ENCODE measurements at places on chromosomes 5 and 9.

GRCh38 chr9:85723215-85723614, 18.5 kb downstream of the AGTPBP1 start:
- DNase-seq, result peak; percentile 12

GRCh38 chr5:119328753-119329602, 26.8 kb upstream of the TNFAIP8 start:
- DNase-seq, result peak; percentile 77

DNA sequence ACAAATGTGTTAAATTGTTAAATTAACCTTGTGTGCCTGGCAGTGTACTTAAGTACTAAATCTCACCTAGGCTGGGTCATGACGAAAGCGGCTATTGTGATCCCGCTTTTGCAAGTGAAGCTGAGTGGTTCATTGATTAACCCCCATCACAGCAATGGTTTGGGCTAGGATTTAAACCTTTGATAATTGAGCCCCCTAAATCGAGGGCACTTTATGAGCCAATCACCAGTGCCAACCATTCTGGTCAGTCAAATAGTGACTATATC, 22.8 kb downstream of the HNRNPK start:
- no peak for DNase-seq

- no peak for DNase-seq
These were observed 393.7 kb upstream of the PDE4D start for GRCh38 chr5:60287174-60287771.

GRCh38 chr5:95327211-95327610, 42.3 kb upstream of the MCTP1 start:
- DNase-seq, result no peak

GRCh38 chr5:172806897-172807672, 27.0 kb upstream of the ERGIC1 start:
- DNase-seq, result peak; percentile 69

- DNase-seq, result no peak
These were observed 45.9 kb upstream of the JAK2 start for GRCh38 chr9:4939118-4939561.

DNA sequence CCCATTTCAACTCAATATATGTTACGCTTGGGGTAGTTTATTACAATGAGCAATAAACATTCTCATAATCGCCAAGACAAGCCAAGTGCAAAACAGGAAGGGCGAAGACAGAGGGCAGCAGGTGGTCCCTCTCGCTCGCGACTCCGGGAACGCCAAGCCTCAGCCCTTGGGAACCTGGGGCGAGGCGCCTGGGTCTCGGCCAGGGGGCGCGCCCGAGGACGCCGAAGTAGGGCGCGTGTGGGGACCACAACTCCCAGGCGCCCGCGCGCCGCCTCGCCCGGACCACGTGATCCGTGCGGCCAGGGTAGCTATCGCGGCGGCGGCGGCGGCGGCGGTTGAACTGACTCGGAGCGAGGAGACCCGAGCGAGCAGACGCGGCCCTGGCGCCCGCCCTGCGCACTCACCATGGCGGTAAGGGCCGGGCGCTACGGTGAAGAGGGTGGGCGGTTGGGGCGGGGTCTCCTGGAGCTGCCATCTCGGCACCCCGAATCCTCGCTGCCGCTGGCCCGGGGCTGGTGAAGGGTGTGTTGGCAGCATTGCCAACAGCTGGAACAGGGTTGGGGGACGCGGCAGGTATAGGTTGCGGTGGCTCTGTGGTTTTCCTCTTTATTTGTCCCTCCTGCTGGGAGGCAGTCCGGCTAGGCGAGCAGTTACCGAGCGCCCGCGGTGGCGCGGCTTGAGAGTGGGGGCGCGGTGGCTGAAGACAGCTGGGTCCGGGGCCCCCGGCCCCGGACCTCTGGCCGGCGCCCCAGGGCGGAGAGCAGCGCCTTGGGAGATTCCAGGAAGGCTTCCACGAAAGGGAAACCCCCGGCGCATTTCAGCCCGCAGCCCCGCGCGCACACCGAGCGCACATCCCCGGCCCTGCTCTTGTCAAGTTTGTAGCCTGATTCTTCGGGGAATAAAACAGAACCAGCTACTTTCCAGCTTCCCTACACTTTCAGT, at the start of gene SLC31A2:
SLC31A2 (plus strand) TSS at position 338 of the 942 bp plus-strand sequence; CDS start at position 406, 68 bp downstream.
- peak; percentile 73 for DNase-seq

DNA sequence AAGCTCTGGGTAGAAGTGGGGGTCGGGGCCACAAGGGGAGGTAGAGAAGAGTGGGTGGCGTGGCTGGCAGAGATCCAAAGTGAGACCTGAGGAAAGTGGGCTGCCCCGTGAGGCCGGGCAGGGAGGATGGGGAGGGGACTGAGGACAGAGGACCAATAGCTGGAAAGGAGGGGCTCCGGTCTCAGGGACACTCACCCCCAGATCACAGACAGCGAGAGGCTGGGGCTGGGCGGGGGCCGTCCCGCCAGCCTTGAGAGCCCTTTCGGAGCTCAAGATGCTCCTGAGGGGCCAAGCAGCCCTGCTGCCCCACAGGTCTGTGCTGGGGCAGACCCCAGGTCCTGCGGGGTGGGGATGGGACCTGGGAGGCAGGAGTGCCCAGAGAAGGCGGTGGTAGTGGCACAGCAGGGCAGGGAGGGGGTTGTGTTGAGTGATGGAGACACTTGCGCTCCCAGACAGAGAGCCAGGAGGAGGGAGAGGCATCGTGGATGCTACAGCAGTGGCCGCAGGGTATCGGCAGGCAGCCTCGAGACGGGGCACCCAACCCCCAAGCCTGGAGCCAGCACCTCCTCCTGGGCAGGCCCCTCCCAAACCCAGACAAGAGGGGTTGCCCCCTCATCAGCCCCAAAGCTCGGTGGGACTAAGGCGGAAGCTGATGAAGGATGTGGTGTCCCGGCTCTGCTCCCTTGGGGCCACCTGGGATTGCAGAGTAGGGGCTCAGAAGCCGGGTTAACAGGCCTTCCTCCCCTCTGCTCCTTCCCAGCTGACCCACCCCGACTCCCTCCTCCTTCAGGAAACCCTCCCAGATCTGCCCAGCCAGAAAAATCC, 3.4 kb downstream of the SARDH start:
- no peak for DNase-seq

GRCh38 chr9:20043461-20043860, 254.6 kb upstream of the SLC24A2 start:
- no peak for DNase-seq

GRCh38 chr5:57411982-57412381, 70.6 kb downstream of the ACTBL2 start:
- no peak for DNase-seq

GRCh38 chr9:129408535-129409215, 212.2 kb downstream of the C9orf50 start:
- DNase-seq, result no peak

DNA sequence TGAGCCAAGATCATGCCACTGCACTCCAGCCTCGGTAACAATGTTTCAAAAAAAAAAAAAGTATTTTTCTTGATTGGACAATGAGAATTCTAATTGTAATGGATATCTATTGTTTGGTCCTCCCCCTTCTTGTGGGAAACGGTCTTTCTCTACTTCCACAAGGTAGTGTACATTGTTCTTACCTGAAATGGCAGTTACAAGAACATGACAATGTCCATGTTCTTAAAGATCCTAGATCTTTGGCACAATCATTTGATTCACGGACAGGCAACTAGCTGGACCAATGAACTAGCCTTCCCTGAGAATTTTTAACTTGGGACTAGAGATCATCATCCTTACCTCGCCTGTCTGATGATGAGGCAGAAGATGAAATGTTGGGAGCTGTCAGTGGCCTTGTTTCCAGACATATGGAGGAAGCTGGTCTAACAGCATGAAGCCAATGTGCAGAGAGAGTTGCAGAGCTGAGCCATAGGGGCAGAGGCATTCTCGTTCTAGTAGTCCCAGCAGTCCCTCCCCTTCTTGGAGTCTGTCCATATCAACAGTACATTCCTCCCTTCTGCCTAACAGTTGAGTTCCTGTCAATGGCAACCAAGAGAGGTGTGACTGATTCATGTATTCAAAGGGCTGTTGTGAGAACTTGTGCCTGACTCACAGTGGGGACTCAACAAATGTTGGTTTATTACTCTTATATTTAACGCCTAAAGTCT, 2.1 kb upstream of the MARCHF6 start:
- no peak for DNase-seq

DNA sequence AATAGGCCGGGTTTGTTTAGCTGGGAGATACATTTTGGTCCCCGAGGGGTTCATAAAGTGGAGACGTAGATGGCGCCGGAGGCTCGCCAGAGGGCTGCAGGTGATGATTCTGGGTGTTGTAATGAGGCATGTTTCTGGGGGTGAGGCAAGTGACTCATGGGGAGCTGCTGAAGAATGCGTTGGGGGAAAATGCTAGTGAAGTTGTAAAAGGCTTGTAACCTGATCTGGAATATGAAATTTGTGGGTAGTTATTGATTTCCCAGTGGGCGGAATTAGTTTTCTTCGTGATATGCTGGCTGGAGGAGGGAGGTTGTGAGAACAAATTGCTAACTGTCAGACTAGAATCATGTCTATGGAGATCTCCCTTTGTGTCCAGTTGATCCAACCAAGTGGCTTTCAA, 158.3 kb downstream of the DOCK2 start:
- no peak for DNase-seq

GRCh38 chr5:137332296-137332695, 166.8 kb downstream of the SPOCK1 start:
- DNase-seq, result no peak

- DNase-seq, result no peak
These were observed at the start of gene QRFP for GRCh38 chr9:130896233-130897014. Gene QRFP, minus strand, starts transcription at chr9:130896812. Its CDS starts 2,974 bp downstream, at chr9:130893838.

- DNase-seq, result peak; percentile 56
These were observed 1.1 kb downstream of the JADE2 start for GRCh38 chr5:134526483-134527155.

DNA sequence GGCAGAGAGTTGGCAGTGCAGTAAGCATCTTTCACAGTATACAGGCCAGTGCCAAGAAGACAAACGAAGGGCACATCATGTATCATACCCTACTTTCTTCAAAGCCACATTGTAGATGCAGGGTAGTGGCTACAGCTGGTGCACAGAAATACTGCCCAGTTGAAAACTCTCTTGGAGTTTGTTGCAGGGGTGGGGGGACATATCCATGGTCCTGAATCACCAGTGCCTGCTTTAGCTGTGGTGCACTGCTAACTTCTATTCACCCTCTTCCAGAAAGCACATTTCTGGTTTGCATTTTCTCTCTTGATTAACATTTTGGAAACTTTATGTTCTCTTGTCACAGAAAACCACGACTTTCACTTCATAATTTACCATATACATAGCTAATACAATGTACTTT, 196.6 kb downstream of the PAPPA start:
- DNase-seq, result no peak

DNA sequence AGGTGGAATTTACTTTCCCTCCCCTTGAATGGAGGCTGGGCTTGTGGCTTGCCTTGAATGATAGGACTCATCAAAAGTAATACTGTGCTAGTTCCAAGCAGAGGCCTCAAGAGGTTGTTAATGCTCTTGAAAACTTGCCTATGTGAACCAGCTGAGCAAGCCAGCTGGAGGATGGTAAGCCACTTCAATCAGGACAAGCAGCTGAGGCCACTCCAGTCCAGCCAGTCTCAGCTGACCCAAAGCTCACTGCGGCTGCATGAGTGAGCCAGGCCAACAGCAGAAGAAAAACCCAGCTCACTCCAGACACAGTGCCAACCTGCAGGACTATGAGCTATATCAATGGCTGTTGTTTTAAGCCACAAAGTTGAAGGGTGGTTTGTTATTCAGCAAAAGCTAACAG, 182.8 kb downstream of the MCTP1 start:
- no peak for DNase-seq

DNA sequence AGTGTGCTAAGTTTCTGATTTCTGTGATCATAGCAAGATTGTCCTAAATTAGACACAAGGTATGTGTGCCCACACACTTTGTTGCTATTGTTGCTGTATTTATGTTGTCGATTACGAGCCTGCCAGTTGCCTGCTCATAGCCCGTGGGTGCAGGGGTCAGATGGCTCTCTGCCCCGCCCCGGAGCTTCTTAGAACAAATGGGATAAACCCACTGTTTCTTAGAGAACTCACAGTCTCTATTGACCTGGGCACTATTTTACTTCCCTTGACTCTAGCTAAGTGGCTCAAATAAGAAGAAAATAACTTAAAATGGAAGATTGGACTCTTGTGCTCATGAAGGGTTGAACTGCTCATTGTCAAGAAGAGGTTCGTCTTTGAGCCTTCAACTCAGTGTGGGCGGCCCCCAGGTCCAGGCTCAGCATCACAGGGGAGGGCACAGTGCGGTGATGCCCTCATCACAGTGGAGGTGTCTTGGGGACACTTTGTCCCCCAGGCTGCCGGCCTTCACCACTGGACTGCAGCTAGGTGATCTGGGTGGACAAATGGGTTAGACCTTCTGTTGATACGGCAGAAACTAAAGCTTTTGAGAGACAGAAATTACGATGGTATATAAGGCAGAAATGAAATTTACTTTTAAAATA, 155.5 kb downstream of the TENT4A start:
- DNase-seq, result no peak

- DNase-seq, result no peak
These were observed 719.6 kb upstream of the WWC1 start for GRCh38 chr5:167571824-167572223.

DNA sequence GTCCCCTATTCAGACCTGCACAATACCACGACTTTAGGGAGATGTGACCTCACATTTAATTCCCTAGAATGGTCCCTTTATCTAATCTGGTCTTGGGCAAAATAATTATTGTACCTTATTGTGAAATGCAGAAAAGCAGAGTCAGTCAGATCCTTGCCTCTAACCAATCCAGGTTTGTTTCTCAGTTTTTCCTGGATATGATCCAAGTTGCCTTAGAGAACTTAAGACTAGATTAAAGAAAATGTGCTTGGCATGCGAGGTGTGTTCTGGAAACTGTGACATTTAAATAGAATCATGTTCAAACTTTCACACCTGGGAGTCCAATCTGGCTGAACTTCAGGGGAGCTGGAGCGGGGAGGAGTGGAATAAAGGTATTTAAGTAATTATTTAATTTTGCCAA, 696.2 kb downstream of the DNAH5 start:
- no peak for DNase-seq

- no peak for DNase-seq
These were observed 482 bp downstream of the IARS1 start for GRCh38 chr9:92293075-92293354.

DNA sequence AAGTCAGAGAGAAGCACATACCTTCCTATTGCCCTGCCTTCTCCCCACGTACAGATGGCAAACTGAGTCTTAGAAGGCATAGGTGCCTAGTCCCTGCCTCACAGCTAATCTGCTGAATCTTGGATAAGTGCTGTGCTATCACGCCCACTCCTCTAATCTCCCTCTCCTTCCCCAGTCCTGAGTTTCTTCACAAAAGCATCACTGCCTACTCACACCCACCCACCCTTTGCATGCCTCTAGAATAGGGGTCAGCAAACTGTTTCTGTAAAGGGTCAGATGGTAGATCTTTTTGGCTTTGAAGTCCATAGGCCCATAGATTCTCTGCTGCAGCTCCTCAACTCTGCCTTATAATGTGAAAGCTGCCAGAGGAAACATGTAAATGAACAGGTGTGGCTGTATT, 23.2 kb upstream of the JADE2 start:
- no peak for DNase-seq
